Esophagus mucosa (tissue), 1 donor: ENCODE measurements at places on chromosomes 1 and 21. TPM values are rescaled to one million over a fixed set of nuclear protein-coding genes. Genes with fewer than 3 reads are reported as not detected.

FAM177B gene
- 0.64 TPM for total RNA-seq

LRRC53 gene
- total RNA-seq = not detected

TSPEAR gene
- 0.08 TPM for total RNA-seq

ADCY10 gene
- not detected for total RNA-seq

TRPM2 gene
- total RNA-seq = 1.2 TPM

C1orf52 gene
- 11.7 TPM for total RNA-seq

ZDHHC18 gene
- 19.2 TPM for total RNA-seq

FCN3 gene
- 2.4 TPM for total RNA-seq

ALPL gene
- 3.6 TPM for total RNA-seq

VANGL2 gene
- 12.3 TPM for total RNA-seq

CELA3B gene
- not detected for total RNA-seq

TAGLN2 gene
- 406 TPM for total RNA-seq

OR14A16 gene
- total RNA-seq = not detected

OR6N1 gene
- not detected for total RNA-seq

GUCA2A gene
- total RNA-seq = not detected

NEK2 gene
- total RNA-seq = 9.8 TPM

SPRR1A gene
- 1,843 TPM for total RNA-seq

ERO1B gene
- total RNA-seq = 1.1 TPM

DNAJC28 gene
- 0.52 TPM for total RNA-seq

PCP4 gene
- 1.3 TPM for total RNA-seq

SLC22A15 gene
- 6.6 TPM for total RNA-seq

ETV3 gene
- total RNA-seq = 40.7 TPM

C1orf141 gene
- not detected for total RNA-seq

TBCE gene
- total RNA-seq = 17.9 TPM
